ACHN (cell line): ENCODE measurements at places on chromosomes 12 and 14.
A peak's percentile ranks its signal among the peaks of the same experiment; 100 is the strongest.

GRCh38 chr14:51139121-51139681 lies 44.3 kb upstream of the TRIM9 start:
- DNase-seq = no peak

DNA sequence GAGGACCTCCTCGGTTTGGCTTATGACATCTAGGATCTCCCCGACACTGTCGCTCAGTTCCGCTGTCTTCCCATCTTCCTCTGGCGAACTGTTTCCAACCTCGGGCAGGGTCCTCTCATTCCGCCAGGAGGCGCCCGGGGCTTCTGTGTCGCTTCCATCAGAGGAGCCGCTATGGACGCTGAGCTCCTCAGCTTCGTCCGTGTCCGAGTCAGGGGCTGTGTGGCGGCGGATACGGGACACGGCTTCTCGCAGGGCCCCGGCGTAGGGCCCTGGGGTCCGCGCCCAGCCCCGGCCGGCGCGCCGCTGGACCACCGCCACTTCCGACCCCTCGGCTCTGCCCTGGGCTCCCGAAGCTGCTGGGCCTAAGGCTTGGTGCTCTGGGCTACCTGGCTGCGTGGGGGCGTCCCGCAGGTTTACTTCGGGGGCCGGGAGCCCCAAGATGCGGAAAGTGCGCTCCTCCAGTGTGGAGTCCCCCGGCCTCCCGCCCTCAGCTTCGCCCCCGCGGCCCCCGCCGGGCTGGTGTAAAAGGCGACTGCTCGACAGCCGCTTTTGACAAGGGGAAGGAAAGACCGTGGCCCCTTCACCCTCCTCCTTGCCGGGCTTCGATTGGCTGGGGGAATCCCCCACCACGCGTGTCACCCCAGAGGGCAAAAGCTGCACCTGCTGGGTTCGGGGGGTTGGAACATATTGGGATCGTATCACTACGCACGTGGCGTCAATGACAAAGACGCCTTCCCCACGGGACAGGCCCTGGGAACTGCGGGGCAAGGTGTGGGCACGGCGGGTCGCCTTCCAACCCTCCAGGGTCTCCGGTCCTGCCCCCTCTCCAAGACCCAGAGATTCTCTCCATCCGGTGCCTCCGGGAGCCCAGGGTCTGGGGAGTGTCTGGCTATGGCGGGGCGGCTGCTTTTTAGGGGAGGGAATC lies 2.1 kb downstream of the DDN start:
- no peak for DNase-seq

DNA sequence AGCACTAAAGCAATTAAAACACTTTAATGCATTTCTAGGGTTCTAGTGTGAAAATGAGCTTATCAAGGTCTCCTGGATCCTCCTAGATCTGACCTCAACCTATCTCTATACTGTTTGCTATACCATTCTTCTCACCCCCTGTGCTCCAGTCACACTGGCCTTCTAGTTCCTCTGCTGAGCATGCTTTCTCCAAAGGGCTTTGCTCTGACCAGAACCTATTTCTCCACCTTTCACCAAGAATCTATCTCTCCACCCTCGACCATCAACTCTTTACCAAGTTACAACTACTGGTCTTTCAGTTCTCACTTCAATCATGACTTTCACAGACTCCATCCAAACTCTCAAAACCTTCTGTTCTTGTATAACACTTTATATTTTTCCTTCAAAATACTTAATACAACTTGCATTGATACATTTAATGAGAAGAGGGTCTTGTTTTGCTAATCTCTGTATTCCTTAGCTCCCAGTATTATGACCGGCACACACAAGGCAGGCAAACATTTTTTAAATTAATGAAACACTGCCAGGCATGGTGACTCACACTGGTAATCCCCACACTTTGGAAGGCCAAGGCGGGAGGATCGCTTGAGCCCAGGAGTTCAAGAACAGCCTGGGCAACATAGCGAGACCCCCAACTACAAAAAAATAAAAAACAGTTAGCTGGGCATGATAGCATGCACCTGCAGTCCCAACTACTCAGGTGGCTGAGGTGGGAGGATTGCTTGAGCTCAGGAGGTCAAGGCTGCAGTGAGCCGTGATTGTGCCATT lies 22.8 kb downstream of the PPP1R12A start:
- peak; percentile 38 for DNase-seq

DNA sequence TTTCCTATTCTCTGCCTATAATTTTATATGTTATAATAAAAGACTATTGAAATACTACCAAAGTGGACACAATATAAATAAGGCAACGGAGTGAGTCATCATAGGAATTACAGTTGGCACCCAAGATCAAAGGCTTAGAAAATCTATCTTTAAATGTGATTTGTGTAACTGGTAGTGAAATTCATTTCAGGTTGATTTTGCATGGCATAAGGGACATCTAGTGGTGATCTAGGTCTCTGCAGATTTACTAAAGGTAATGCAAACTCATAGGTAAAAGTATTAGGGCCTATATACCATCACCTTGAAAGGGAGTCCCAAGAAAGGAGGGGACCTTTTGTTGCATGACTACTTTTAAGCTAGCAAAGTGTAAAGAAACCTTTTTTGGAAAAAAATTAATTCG lies 527.2 kb downstream of the NRXN3 start:
- peak; percentile 13 for DNase-seq

DNA sequence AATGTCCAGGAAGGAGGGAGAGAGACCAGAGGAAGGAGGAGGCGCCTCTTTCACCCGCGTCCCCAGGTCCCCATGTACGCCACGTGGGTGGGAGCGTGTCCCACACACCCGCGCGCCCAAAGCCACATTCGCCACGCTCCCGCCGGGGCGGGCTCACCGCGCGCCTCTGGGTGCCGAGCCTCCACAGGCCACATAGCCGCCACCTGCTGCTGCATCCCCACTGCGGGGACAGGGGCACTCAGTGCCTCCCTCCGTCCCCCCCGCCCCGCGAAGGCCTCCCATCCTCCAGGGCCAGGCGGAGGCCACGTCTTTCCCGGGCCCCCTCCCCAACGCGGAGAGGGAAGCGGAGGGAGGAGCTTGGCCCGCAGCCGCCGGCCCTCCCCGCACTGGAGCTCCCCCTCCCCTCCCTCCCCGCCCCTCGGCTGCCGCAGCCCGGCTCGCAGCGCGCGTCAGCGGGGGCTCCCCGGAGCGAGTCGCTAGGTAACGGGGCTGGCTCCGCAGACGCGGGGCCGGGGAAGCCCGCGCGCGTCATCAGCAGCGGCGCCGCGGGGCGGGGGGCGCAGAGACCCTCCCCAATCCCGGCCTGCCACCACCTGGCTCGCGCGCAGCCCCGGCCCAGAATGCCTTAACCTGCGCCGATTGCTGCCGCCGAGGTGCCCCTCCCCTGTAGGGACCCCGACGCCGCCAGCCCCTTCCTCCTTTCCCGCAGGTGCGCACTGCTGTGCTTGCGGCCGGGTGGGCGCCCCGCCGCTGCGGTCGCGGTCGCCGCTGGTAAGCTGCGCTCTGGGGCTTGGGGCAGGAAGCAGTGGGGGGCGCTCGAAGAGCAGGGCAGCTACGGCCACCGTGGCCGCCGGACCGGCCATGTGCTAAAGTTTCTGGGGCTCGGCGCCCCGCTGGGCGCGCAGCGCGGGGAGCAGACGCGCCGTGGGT lies 536 bp upstream of the TUNAR start:
- no peak for DNase-seq

- no peak for DNase-seq
Measured at GRCh38 chr12:115017346-115017745, 333.4 kb upstream of the TBX3 start.

- DNase-seq = no peak
Measured at GRCh38 chr12:124350491-124350890, 55.6 kb downstream of the RFLNA start.

DNA sequence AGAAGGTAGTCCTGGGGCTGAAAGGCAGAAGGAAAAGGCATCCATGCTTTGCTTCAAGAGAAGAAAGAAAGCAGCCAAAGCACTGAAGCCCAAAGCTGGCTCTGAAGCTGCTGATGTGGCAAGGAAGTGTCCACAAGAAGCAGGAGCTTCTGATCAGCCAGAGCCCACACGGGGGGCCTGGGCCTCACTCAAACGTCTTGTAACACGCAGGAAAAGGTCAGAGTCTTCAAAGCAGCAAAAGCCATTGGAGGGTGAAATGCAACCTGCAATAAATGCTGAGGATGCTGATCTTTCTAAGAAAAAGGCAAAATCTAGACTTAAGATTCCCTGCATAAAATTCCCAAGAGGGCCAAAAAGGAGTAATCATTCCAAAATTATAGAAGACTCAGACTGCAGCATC lies 3.2 kb downstream of the AKAP5 start:
- DNase-seq = no peak

- no peak for DNase-seq
Measured at GRCh38 chr12:14310866-14311265, 54.6 kb upstream of the ATF7IP start.

DNA sequence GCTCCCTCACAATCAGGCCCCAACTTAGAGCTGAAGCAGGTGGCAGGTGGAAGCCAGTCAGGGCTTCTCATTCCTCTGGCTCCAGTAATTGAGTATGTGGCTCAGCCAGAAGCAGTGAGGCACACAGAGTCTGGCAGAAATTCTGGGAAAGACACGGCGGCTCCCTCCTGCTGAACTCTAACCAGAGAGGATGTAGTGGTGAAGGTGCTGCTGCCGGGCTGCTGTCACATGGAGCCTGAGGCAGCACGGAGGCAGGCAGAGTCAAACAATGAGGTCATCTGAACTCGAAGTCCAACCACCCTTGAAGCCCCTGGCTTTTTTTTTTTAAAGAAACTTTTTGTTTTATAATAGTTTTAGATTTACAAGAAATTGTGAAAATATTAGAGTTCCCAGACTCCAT lies 33.4 kb upstream of the SMOC1 start:
- DNase-seq = no peak

GRCh38 chr12:56671608-56672007 lies 16.5 kb downstream of the PTGES3 start:
- DNase-seq = no peak

- no peak for DNase-seq
Measured at GRCh38 chr12:7750350-7750749, 3.2 kb upstream of the CLEC4C start.

- DNase-seq = no peak
Measured at GRCh38 chr12:105120551-105120950, 13.0 kb downstream of the WASHC4 start.

- DNase-seq = no peak
Measured at GRCh38 chr12:106301241-106301610, 1.3 kb upstream of the TCP11L2 start.

DNA sequence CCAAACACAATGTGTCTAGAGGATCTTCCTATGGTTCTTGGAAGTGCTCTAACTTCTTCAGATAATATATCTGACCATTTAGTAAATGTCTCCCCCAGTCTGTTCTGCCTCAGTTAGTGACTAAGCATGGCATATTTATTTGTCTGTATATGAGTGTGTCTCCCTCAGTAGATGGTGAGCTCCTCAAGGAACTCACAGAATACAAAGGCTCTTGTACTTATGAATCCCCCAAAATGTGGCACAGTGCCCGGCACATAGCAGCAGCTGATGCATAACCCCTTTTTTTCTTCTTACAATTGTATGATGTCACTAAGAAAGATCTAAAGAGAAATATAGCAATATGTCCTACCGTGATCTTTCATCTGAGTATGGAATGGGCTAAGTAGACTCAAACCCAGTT lies 264.7 kb upstream of the PRICKLE1 start:
- no peak for DNase-seq

GRCh38 chr12:4089121-4089606 lies 184.4 kb upstream of the CCND2 start:
- DNase-seq = no peak

GRCh38 chr14:25113394-25113793 lies 63.4 kb upstream of the STXBP6 start:
- no peak for DNase-seq

GRCh38 chr14:93183596-93184317 lies 940 bp downstream of the MOAP1 start:
- no peak for DNase-seq

DNA sequence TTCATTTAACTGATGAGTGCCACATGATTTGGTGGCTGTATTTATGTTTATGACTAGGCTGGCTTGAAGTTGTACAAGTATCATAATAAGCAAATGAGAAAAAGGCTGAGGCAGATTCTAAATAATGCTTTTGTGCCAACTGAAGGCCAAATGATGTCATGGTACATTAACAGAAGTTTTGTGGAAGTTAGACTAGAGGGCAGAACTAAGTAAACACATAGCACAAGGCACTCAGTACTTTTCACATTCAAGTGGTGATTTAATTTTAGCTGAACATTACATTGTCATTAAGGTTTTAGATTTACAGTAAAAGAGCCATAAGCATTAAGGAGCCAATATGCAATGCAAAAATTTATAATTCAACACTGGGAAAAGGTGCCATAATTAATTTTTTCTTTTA lies 21.1 kb downstream of the PPP1CC start:
- no peak for DNase-seq

GRCh38 chr12:21983095-21983494 lies 41.9 kb upstream of the ABCC9 start:
- no peak for DNase-seq

DNA sequence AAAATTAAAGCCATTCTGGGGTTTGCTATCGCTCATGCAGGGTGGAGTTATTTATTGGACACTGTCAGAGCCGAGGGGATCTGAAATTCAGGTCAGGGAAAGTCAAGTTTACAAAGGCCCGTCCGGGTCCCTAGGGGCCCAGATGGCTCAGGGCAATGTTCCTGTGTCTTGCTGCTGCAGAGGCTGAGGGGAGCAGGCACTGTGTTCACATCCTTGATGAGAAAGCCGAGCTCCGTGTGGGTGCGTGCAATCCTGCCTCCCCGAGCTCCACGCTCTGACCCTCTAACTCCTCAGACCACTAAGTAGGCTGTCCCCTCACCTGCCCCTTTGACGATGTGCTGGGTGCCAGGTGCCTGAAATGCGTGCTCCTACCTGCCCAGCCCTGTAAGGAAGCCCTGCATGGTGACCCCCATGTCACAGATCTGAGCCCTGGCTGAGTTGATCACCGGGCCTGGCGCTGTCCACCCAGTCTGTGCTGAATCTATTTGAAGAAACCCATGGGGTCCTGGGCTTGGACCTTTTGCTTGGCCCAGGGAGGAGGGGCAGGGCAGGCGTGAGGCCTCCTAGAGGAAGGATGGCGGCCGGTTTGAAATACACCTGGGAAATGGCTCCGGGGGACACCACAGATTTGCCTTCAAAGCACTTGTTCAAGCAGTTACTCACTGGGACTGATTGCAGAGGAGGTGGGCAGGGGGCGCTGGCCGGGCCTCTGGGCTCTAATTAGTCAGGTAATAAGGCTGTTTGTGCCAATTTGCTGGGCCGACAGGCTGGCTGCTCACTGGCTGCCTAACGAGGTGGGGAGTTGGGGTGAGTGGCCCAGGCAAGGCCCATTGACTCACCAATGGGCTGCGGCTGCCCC lies 204.3 kb downstream of the KIF26A start:
- no peak for DNase-seq

GRCh38 chr12:124317400-124317799 lies 22.5 kb downstream of the RFLNA start:
- DNase-seq = no peak

- no peak for DNase-seq
Measured at GRCh38 chr12:90129366-90130030, 420.9 kb upstream of the ATP2B1 start.

DNA sequence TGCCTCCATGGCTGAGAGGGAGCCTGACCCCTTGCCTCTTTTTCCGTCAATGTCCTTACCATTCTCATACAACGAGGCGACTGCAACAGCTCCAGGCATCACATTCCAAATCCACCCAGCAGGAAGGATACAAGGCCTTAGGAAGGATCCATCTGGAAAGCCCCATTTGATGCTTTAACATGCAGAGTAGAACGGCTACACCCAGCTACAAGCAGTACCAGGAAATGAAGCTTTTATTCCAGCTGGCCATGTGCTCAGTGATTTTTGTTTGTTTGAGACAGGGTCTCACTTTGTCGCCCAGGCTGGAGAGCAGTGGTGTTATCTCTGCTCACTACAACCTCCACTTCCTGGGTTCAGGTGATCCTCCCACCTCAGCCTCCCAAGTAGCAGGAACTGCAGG lies 124.8 kb downstream of the TMEM132D start:
- DNase-seq = no peak
